ENCODE measurements at places on chromosomes 6 and 20.

DNA sequence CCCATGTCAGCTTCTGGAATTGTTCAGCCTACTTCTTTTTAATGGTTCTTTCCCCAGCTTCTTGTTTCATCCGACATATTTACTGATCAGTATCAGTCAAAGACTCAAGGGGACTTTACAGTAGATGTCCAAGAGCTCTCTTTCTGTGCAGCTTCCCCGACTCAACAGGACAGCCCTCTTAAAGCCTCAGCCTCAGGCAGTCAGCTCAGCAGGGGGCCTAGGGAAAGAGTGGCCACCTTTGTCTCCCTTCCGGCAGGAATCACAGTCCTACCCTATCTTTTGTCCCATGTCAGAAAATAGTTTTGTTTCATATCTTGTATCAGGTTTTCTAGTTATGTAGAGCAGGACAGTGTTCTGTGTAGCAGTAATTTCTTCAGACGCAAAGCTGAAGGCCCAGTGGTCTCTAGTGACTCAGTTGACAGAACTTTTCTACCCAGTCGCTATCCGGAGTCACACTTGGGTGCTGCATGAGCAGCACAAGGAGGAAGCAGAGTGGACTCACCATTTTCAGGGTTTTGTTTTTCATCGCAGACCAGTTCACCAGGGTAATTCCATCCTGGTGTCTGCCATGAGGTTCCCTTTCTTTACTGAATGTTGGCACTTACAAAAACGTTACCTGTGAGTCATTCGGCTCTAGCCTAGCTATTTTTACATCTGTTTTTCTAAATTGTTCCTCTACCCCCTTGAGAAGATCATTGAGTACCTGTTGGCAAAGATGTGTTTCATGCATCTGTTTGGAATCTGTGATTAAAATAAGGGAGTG is 47.7 kb downstream of the SPATA2 start:
- DNase-seq: no peak

DNA sequence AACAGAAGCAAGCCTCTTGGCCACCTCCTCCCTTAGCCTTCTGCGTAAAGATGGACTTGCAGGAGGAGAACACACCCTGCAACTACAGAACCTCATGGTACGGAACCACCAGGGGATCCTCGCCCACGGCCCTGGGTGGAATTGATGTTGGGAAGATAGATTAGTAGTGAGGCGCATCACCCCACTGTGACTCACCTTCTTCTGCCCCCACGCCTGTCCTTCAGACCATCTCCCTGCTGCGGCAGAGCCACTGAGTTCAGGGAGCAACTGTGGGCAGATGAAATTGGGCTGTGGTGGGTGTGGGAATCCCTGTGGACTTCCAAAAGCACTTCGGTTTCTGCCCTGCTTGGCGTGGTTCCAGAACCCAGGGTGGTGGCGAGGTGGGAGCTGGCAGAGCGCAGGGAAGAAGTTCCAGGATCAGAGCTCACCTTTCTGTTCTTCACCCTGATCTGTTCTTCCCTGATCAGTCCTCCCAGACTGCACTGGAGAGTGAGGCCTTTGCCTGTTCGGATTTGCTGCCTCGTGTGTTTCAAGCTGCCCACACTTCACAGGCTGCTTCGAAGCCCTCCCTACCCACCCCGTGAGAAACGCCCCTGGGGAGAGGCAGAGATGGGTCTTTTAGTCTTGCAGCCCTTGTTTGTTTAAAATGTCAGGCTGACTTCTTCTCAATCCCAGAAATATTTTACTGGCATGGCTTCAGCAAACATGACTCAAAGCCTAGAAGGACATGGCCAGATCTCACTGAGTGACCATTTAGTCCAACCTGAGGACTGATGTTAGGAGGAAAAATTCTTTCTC is 92.8 kb upstream of the MLN start:
- DNase-seq: no peak

- no peak for DNase-seq
Measured at GRCh38 chr6:25788305-25788922, 33.9 kb downstream of the SLC17A4 start.

DNA sequence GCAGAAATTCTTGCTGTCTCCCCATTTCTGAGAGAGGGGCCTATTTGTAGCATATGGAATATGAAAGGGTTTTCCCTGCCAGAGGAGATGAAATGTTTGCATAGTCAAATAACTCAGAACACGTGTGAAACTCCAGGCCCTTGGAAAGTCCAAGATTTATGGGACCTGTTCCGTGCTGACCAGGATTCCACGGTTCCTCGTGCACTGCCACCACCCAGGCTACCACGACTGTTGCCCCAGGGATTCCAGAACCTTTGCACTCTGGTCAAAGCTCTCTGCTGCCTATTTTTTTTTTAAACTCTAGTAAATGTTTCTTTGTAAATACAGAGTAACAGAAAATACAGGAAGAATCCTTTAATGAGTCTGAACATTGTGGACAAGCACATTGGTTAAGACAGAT is 35.0 kb downstream of the MYLK4 start:
- no peak for DNase-seq

GRCh38 chr6:105600336-105601260 is 197.7 kb upstream of the PREP start:
- no peak for DNase-seq

DNA sequence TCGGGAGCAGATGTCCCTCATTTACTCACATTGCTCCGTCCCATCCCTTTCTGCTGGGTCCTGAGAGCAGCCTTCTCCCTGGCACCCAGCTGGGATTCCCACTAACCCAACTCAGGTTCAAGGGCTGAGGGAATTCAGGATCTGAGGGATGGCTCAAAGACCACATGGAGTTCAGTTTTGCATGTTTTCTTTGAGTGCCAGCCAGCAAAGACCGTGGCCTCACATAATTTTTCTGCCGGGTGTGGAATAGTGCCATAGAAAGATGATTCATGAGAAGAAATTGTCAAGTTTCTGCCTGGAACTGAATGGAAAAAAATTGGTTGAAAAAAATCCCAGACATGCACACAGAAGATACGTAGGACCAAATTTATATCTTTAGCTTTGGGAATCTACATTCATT is 168.6 kb downstream of the CD83 start:
- no peak for DNase-seq

DNA sequence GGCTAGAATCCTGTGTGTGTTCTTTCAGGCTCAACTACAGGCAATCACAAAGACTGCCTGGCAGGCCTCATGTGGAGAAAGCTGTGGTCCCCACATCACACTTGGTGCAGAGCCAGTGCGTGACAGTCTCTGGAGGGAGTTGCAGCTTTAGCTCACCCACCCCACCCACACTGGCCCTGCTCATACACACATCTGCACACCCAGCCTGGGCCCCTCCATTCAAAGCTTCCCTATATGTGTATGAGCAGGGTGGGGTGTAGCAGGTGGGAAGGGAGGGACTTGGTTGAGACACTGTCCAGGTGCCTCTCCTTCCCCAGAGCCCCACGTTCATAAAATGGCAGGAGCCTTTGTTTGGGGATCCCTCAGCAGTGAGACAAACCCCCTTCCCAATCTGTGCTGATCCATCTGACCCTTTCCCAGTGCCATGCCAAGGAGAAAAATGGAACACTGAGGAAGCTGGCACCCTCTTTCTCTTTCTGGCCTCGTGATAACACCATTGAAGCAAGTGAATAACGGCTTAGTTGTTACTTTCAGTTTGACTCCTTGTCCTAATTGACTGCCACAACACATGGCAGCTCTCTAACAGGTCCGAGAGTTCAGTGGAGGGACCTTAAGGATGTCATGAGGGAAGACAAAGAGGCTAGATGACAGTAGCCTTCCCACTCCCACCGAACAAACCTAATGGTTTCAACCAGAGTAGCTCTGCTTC is 53.8 kb upstream of the NRSN1 start:
- no peak for DNase-seq

DNA sequence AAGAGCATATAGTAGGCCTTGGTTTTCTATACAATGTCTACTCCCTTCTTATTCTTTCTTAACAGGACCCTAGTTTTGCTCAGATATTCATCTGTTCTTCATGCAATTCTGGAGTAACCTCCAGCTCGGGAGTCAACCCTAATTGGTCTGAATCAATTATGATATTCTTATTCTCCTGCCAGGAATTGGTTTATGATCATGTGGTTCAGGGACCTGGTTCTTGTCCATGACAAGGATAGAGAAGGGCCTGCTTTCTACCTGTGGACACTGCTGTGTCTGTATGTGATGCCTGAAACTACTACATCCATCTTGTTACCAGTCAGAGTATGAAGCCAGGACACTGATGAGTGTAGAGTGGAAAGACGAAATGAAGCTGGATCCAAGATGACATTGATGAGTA is 24.4 kb upstream of the FAM184A start:
- DNase-seq: no peak

DNA sequence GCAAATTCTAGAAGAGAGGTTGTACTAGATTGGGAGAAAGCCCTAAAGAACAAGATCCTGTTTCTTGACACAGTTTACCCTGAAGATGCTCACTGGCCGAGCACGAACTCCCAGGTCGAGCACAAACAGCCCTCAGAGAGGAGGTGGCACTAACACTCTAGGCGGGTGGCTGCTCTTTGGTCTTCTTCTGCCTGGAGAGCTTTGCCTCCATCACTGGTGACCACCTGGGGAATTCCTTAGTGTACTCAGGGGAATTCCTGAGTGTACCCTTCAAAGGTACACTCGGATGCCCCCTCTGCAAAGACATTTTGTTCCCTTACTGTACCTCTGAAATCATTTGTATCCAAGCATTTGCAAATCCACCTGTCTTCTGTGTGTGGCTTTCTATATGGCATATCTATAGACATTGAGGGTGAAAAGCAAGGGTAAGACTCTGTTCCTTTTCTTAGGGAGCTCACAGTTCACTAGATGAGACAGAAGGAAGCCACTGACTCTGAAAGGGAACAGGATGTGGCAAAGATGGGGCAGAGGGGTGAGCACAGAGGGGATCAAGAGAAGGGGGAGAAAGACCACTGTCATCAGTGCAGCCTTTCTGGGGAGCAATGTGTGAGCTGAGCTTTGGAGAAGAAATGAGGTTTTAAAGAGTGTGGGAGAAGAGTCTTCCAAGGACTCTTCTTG is 169.8 kb upstream of the PROKR2 start:
- DNase-seq: no peak

GRCh38 chr6:132695773-132696172 is 18.1 kb downstream of the VNN1 start:
- no peak for DNase-seq

DNA sequence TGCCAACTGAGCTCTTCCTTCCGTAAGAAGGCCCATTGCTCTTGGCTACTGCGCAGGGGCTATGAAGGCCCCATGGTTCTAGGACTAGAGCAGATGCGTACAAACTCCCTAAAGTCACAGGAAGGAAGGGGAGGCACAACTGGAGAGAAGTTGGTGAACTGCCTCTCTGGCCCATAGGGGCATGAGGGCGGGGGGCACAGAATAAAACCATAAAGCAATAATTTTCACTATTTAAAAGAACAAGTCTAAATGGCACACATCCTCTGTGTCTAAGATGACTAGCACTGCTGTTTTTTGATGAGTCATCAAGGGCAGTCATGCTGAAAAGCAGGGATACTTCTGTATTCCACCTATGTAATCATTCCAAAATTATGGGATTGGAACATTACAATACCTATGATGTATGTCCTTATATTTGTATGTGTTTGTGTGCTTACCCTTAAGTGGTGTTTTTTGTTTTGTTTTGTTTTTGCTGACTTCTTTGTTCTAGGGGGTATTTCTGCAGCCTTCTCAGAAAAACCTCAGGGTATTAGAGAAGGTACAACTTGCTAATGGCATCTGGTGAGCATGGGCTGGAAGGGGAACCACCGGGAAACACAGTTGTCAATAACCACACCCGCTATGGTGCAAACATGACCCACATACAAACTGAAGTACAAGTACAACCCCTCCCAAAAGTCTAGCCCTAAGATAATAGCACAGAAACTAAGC is 36.9 kb downstream of the B4GALT5 start:
- DNase-seq: no peak

GRCh38 chr6:159959976-159960384 is 8.9 kb upstream of the IGF2R start:
- no peak for DNase-seq

- DNase-seq: no peak
Measured at GRCh38 chr6:168082860-168083513, 4.0 kb upstream of the FRMD1 start.

Data from NCI-H2107 (cell line).